ENCODE measurements at places on chromosomes 6 and 20.
A peak's percentile ranks its signal among the peaks of the same experiment; 100 is the strongest.

- DNase-seq = peak; percentile 4
Measured at GRCh38 chr6:159842035-159842434, 42.0 kb downstream of the PNLDC1 start.

DNA sequence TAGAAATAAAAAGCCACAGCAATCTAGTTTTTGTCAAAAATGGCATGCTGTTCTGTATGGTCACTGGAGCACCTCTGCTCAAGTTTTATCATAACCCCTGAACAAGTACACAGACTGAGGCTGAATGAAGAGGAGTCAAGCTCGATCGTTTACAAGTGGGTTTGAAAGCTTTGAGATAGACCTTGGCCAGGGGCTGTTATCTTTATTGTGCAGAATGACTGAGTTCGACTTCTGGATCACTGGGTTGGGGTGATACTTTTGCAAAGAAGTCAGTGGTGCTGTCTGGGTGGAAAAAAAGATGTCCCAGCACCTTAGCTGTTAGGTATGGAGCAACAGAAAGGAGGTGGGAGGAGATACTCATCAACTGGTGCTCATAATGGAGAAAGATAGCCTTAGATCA, 446.0 kb downstream of the HACE1 start:
- DNase-seq = no peak

GRCh38 chr6:164640956-164641355, 668.4 kb downstream of the C6orf118 start:
- DNase-seq = no peak

DNA sequence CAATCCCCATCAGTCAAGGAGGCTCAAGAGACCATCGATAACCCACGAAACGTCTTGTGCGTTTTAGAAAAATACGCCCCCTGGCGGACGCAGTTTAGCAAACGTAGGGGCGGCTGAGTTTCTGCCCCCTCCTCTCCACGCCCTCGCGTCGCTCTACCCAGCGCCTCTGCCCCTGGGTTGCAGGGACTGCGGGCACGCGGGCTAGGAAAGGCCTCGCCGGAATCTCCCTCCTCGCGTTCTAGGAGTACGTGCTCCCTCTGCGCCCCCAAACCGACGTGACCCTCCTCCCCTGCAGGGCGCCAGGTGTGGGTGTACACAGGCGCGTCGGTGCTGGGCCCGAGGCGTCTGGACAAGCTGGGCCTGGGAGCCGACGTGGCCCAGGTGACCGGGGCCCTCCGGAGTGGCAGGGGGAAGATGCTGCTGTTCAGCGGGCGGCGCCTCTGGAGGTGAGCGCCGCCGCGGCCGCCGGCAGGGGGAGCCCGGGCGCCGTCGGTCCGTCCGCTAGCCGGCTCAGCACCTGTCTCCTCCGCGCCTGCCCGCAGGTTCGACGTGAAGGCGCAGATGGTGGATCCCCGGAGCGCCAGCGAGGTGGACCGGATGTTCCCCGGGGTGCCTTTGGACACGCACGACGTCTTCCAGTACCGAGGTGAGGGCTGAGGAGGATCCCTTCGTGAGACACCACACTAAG, 5.3 kb downstream of the MMP9 start:
- peak; percentile 52 for DNase-seq

DNA sequence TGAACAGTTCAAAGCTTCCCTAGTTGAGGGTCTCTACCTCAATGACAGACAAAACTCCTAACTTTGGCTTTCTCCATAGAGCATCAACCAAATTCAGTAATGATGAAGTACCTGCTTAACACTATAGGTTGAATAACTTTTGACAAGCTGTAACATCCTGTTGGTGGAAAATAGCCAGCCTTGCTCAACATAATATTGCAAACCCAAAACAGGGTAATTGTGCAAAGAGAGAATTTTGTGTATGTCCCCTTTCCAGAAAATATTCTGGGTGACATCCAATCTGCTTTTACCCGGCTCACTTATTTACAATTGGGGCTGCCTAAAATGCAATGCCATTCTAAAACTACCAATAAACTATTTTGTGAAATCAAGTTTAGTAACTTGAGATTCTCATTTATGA, 72.8 kb downstream of the ATXN1 start:
- no peak for DNase-seq

- DNase-seq = no peak
Measured at GRCh38 chr20:57708694-57709673, 831 bp downstream of the PMEPA1 start.

DNA sequence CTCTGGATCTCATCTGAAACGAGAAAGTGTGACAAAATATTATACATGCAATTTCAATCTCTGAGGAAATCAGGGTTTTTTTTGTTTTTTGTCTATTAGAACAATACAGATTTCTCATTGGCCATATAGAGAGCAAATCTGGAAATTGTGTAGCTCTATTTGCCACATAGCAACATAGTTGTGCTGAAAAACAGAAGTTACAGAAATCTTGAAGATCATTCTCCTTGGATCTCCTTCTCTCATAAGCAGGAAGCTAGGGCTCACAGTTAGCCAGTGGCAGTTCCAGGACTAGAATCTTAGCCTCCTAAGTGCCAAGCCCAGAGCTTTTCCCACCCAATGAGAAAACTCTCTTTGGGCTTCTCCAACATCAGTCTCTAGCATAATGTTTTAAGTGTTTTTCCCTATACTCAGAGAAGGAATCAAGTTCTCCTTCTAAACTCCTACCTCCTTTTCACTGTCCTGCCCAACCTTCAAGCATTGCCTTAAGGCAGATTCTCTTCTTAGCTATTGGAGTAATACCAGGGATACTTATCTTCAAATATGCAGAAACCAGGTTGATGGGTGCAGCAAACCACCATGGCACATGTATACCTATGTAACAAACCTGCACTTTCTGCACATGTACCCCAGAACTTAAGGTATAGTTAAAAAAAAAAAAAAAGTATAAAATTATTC, 211.6 kb downstream of the ALDH8A1 start:
- DNase-seq = no peak

GRCh38 chr6:154907291-154907690, 87.8 kb upstream of the TIAM2 start:
- no peak for DNase-seq

DNA sequence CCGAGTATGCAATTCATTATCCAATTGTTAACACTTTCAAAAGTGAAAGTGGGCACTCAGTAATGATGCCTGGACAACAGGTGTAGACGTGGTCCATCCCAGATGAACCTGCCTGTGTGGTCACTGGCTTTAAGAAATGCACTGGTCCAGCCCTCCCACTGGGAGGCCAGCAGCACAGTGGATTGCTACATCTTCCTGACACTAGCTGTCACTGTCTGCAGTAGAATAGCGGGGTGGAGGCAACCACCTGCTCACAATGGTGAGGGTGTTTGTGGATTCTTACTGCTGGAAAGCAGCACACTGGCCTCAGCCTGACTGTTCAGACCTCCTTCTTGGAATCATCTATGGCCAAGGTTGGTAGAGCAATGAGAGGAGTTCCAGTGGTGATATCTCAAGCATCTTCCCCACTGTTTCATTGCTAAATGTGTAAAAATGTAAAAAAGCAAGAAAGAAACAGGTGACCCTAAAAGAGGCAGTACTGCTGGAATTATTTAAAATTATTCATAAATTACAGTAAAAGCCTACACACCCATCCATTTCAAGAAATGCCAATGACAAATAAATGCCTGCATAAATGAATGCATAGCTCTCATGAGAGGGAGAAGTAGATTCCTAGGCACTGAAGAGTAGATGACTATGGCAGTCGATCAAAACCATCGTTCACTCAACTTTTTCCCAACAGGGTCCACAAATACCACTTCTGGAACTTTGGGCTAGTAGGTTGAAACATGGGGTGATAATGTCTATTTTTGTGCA, 228.0 kb upstream of the PLN start:
- DNase-seq = no peak

DNA sequence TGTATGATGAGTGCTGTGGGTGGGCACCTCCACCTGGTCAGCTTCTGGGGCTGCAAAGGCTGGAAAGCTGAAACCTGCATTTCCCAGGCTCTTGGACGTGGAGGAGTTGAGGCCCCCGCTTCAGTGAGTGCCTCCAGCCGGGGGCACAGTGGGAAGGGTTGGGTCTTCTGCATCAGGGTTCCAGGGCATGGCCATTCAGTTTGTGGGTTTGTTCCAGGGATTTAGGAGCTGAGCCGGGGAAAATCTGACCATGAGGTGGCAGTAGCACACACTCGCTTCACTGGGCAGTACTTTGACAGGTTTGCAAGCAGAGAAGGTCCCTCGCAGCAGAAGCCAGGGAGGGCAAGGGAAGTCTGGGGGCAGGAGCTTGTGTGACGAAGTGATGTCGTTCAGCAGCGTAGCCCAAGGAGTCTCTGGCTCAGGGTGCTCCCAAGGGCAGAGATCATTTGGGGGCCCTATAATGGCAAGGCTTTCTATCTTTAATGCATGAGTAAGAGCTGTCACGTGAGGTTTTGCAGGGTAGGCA, 69.5 kb upstream of the SULF2 start:
- DNase-seq = peak; percentile 55

DNA sequence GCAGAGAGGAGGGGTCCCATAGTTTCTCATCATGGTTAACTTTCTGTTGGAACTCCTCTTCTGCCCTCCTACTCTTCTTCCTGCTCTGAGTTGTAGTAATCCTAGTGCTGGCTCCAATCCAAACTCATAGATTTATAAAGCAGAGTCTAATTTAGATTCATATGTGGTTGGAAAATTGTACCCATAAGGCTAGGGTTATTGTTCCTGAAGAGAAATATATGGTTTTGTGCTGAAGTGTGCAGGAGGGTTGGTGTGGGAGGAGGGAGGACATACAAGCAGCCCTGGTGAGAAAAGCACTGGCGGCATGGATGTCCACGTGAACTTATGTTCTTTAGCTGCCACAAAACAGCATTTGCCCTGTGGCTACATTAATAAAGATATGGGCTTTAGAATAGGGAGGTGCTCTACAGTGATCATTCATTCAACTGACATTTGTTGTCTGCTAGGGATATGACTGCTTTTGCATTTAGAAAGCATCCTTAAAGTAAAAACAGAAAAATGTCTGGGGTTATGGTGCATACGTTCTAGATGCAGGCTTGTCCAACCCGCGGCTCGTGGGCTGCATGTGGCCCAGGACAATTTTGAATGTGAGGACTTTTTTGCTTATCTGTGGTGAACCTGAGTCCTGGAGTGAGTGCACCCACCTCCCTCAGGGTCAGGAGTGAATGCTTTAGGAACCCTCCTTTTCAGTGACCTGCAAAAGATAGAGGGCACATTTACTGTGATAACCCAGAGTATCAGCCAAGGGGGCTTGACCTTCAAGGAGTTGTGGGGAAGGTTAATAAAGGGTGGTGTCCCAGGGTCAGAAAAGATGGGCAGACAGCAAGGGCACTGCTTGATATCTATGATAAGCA, 4.1 kb downstream of the HLA-A start:
- DNase-seq = no peak

- peak; percentile 16 for DNase-seq
Measured at GRCh38 chr6:137867685-137868509, 838 bp downstream of the TNFAIP3 start.

DNA sequence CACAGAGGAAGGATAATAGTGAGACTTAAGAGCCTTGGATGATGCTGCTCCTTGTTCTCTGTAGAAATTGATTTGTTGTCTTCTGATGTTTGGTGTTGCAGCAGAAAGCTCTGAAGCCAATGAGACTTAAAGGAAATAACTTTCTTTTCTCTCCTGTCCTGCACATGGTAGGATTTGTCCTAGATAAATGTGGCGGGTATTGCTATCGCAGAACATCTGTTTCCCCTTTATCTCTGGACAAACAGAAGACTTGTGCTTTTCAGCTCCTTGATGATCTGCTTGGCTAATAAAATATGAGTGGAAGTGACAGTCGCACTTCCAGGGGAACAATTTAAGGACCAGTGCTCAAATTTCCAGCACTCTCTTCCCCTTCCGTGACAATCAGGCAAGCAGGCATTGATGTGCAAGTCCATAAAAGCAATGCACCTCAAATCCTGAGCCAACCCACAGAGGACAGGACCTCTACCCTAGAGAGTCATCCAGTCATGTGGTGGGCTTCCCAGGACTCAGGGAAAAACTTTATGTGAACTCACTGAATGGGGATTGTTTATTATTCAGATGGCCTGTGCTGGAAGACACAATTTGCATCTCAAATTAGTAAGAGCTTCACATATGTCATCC, 9.9 kb upstream of the NCR2 start:
- no peak for DNase-seq

DNA sequence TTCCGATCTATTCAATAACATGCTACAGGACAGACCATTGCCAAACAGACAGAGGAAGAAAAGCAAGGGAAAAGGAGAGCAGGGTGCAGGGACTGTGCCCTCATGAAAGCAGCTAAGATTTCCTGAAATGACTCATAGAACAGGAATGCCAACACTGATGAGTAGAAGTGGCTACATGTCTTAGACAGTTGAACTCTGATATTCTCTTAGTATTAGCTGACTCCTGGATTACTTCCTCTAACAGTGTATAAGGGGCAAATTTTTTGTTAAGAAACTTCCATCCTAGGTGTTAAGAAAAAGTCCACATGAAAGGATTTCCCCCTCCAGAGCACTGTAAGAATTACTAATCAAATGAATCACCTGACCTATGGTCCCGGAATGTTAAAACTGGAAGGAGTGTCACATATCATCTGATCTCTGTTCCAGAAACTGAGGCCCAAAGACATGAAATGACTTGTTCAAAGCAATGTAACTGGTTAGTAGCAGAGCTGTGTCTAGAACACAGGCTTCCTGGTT, 224.9 kb downstream of the IBTK start:
- DNase-seq = peak; percentile 78

DNA sequence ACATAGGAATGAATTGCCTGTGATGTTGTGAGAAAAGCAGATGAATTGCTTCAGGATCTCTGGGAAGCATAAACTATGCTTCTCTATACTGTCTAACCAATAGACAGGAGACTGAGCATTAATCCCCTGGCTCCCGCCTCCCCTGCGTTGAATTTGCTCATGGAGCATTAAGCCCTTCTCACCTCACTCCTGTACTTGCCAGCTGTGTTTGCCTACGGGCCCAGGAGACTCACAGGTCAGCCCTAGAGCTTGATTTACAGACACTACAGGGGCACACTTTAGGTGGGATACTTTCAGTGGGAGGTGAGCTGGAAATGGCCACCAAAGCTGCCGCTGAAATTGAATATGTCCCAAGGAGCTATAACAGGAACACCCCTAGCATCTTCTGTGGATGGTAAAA, 418.7 kb downstream of the CBLN4 start:
- DNase-seq = no peak

- no peak for DNase-seq
Measured at GRCh38 chr6:15255909-15256395, 10.1 kb downstream of the JARID2 start.

GRCh38 chr20:17958373-17959256, 10.0 kb downstream of the SNX5 start:
- no peak for DNase-seq

DNA sequence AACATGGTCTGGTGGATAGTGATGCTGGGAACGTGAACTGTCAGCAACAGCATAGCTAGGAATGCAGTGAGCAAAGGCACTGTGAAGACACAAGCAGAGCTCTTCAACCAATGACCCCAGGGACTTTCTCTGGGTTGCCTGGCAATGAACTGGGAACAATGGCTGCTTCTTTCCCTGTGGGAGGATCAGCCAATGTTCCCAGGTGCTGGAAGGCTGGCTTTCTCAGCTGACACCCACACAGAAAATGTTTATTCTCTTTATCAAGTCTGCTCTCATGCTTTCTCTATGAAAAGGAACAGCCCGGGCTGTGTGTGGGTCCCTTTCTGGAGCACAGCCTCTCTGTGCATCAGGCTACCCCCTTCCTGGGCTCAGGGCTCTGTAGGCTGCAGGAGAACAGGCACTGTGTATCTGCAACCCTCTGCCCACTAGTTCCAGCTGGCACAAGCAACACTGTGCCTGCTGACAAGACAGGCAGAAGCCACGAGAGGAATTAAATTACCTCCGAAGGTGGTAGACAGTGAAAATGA, 54.2 kb downstream of the HFE start:
- DNase-seq = no peak

Measured in ACHN (cell line).